ENCODE measurements at places on chromosomes 4 and X. TPM values are rescaled to one million over a fixed set of nuclear protein-coding genes. Genes with fewer than 3 reads are reported as not detected.

MGARP gene
- total RNA-seq: 56.9 TPM

MAGEC2 gene
- 0.09 TPM for total RNA-seq

PLAC8 gene
- 1.1 TPM for total RNA-seq

MAGED4 gene
- total RNA-seq: 14.7 TPM

CCDC120 gene
- 1.2 TPM for total RNA-seq

C4orf36 gene
- total RNA-seq: 0.81 TPM

DCAF8L2 gene
- not detected for total RNA-seq

HSD17B13 gene
- not detected for total RNA-seq

FAM156A gene
- 16.8 TPM for total RNA-seq

P2RY4 gene
- 0.09 TPM for total RNA-seq

WDFY3 gene
- 86.9 TPM for total RNA-seq

CCDC110 gene
- 4.2 TPM for total RNA-seq

CHM gene
- total RNA-seq: 16.5 TPM

NDNF gene
- total RNA-seq: 0.36 TPM

MAGEA1 gene
- not detected for total RNA-seq

KDR gene
- total RNA-seq: 2.5 TPM

NR0B1 gene
- 0.90 TPM for total RNA-seq

APLN gene
- 0.54 TPM for total RNA-seq

PRR32 gene
- not detected for total RNA-seq

MAGEB1 gene
- not detected for total RNA-seq

GLRA2 gene
- total RNA-seq: not detected

CSAG2 gene
- total RNA-seq: not detected

TASL gene
- not detected for total RNA-seq

CT83 gene
- not detected for total RNA-seq

CWH43 gene
- total RNA-seq: not detected

USP27X gene
- 2.9 TPM for total RNA-seq

HNRNPDL gene
- total RNA-seq: 97.0 TPM

IL3RA gene
- 0.09 TPM for total RNA-seq

PLP2 gene
- total RNA-seq: 8.7 TPM

GAGE12J gene
- total RNA-seq: not detected

ZCCHC12 gene
- total RNA-seq: not detected

RASL11B gene
- not detected for total RNA-seq

F8 gene
- total RNA-seq: 6.4 TPM

CT45A5 gene
- total RNA-seq: not detected

TRPC5OS gene
- not detected for total RNA-seq

SYN1 gene
- 0.09 TPM for total RNA-seq

VCX3A gene
- not detected for total RNA-seq

AADAT gene
- total RNA-seq: 6.2 TPM

BEX2 gene
- total RNA-seq: 14.3 TPM

POLN gene
- 3.7 TPM for total RNA-seq

F9 gene
- not detected for total RNA-seq

RASSF6 gene
- not detected for total RNA-seq

DGAT2L6 gene
- total RNA-seq: not detected

Measured in fibroblast of the aortic adventitia (primary cell).